ENCODE measurements at places on chromosomes 4 and X. TPM values are rescaled to one million over a fixed set of nuclear protein-coding genes. Genes with fewer than 3 reads are reported as not detected.

OTC gene
- not detected for total RNA-seq

EGFL6 gene
- total RNA-seq, result not detected

RNF212 gene
- 2.4 TPM for total RNA-seq

GRCh38 chr4:3190549-3190948 lies 58.4 kb upstream of the MSANTD1 start:
- no peak overlapping the region for H3K4me3 ChIP-seq
- peaks cover 34% of the 10 kb centered on the region for H3K36me3 ChIP-seq
- no peak overlapping the region for H3K27ac ChIP-seq

GRCh38 chrX:49878128-49878833 lies 1.0 kb upstream of the USP27X start:
- peak overlapping the region; percentile 69 for H3K27ac ChIP-seq
- H3K36me3 ChIP-seq, result no peaks in the 10 kb centered on the region
- DNase-seq, result no peak

DNA sequence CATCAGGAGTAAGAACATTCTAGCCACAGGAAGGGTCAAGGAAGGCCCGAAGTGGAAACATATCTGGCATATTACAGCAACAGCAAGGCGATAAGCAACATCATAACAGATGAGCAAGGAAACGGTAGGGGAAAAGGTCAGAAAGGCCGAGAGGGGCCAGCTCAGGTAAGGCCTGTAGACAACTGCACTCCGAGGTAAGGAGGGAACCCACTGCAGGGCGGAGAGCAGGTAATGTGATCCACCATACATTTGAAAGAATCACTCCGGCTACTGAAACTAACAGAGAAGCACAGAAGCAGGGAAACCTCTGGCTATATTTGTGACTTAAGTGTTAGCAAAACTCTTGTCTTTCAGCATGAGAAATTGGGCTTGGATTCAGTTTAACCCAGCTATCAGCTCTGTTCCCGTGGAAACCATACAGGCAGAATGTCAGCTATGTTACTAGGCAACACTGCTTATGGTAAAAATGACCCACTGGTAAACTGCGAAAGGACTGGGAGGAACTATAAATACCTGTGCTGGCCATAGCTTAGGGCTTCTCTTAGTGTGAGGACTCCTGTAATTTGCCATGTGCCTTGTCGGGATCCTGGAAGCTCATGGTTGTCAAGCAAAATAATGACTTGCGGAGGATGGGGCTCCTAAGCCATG lies 31.0 kb downstream of the FRYL start:
- DNase-seq, result peak; percentile 4
- H3K4me1 ChIP-seq, result peaks cover 20% of the 10 kb centered on the region
- no peaks in the 10 kb centered on the region for H3K27me3 ChIP-seq
- H3K27ac ChIP-seq, result no peak overlapping the region
- no peaks in the 10 kb centered on the region for H3K36me3 ChIP-seq

DNA sequence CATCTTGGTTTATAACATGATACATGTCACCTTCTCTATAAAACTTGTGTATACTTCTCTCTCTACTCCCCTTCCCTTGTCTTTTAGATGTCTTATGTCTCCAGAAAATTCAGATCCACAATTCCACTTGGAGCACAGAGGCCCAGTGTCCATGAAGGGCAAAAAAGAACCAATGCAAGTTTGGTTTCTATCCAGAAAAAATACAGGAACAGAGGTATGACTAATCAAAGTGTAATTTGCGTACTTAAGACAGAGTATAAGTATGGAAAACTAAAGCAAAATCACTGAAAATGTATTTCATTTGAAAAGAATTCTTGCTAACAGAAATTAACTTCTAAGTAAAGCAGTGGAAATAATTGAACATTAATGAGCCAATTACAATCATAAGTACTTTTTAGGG lies 46.2 kb downstream of the GUCY1B1 start:
- no peaks in the 10 kb centered on the region for H3K4me1 ChIP-seq
- DNase-seq, result no peak
- no peaks in the 10 kb centered on the region for H3K36me3 ChIP-seq
- no peak overlapping the region for H3K4me3 ChIP-seq
- no peaks in the 10 kb centered on the region for H3K27me3 ChIP-seq
- no peak overlapping the region for H3K27ac ChIP-seq

DNA sequence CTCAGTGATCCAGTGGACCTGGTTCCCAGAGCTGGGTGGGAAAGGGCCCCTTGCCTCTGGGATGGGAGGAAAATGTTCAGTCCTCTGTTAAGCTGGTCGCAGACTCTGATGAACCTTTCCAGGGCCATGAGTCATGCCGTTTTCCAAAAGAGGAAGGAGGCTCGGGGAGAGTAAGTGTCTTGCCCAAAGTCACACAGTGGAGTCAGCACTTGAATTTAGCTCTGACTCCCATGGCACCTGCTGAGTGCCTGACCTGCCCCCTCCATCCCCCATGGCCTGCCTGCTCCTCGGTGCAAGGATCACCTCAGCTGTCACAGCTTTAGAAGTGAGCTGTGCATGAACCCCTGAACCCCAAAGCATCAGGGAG lies 14.0 kb upstream of the KIAA0232 start:
- no peaks in the 10 kb centered on the region for H3K36me3 ChIP-seq
- H3K4me3 ChIP-seq, result no peak overlapping the region
- H3K27me3 ChIP-seq, result no peaks in the 10 kb centered on the region
- no peak for DNase-seq
- peaks cover 7% of the 10 kb centered on the region for H3K4me1 ChIP-seq

DNA sequence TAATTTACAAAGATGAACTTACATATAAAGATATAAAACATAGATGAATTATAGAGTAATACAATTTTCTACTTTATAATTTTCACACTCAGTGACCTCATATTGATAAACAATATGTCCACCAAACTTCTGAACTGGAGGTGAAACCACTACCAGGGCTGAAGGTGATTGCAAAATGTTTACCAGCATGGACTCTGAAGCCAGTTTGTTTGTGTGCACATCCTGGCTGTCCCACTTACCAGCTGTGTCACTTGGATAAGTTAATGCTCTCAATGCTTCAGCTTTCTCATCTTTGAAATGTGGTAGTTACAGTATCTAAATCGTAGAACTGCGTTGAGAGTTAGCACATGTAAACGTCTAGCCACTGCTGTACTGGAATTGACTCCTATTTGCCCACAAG lies 392.6 kb downstream of the HNRNPD start:
- H3K27ac ChIP-seq, result no peak overlapping the region
- no peaks in the 10 kb centered on the region for H3K36me3 ChIP-seq
- H3K4me1 ChIP-seq, result no peaks in the 10 kb centered on the region
- no peaks in the 10 kb centered on the region for H3K27me3 ChIP-seq
- no peak overlapping the region for H3K4me3 ChIP-seq

GRCh38 chr4:83552083-83552482 lies 16.2 kb downstream of the GPAT3 start:
- no peak overlapping the region for H3K27ac ChIP-seq
- H3K27me3 ChIP-seq, result no peaks in the 10 kb centered on the region
- peak; percentile 14 for DNase-seq
- no peaks in the 10 kb centered on the region for H3K36me3 ChIP-seq

- no peaks in the 10 kb centered on the region for H3K36me3 ChIP-seq
- H3K27me3 ChIP-seq, result no peaks in the 10 kb centered on the region
- DNase-seq, result no peak
Observed at GRCh38 chr4:23041501-23041900, 348.8 kb downstream of the GBA3 start.

DNA sequence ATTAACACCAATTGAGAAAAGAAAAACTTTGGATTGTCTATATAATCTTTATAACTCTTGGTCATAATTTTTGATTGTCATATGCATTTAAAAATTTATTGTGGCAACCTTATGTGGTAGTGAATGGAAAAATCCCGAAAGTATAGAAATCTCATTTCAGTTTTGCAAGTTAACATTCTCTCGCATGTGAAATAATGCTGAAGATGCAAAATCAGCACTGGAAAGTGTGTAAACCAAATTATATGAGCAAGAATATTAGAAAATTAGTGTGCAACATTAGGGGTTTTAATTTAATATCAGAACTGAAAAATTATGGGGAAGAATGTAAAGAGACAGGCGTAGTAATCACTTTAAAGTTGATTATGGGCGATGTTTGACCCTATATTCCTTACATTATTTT lies 1472.8 kb downstream of the PCDH7 start:
- no peaks in the 10 kb centered on the region for H3K27me3 ChIP-seq
- H3K27ac ChIP-seq, result no peak overlapping the region
- no peaks in the 10 kb centered on the region for H3K4me1 ChIP-seq
- no peaks in the 10 kb centered on the region for H3K36me3 ChIP-seq
- H3K4me3 ChIP-seq, result no peak overlapping the region

- no peak overlapping the region for H3K4me3 ChIP-seq
- no peak for DNase-seq
- no peaks in the 10 kb centered on the region for H3K4me1 ChIP-seq
- no peaks in the 10 kb centered on the region for H3K27me3 ChIP-seq
Observed at GRCh38 chr4:173294444-173294843, 39.7 kb downstream of the HMGB2 start.

DNA sequence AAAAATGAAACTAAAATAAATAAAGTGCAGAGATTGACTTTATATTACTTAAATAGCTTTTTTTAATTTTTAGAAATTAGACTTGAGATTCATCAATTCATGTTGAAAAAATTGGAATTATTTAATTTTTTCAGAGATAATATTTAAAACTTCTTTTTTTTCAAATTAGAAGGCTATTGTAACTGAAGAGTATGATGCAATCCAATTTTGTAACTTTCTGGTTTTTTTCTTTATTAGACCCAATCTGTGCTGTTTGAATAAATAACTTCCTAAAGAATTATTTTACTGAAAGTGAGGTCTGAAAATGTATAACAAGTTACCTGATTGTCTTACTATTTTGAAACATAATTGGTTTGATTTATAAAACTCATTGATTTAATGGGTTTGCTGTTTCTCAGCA lies 200.9 kb downstream of the MAD2L1 start:
- no peaks in the 10 kb centered on the region for H3K4me1 ChIP-seq
- no peaks in the 10 kb centered on the region for H3K27me3 ChIP-seq
- no peak for DNase-seq
- H3K27ac ChIP-seq, result no peak overlapping the region
- no peak overlapping the region for H3K4me3 ChIP-seq

- no peaks in the 10 kb centered on the region for H3K36me3 ChIP-seq
- no peaks in the 10 kb centered on the region for H3K4me1 ChIP-seq
- no peak for DNase-seq
- no peaks in the 10 kb centered on the region for H3K27me3 ChIP-seq
- H3K27ac ChIP-seq, result no peak overlapping the region
Observed at GRCh38 chr4:76830612-76830963, 67.4 kb downstream of the SOWAHB start.

- no peaks in the 10 kb centered on the region for H3K4me1 ChIP-seq
- H3K36me3 ChIP-seq, result no peaks in the 10 kb centered on the region
- DNase-seq, result no peak
- H3K4me3 ChIP-seq, result no peak overlapping the region
- no peak overlapping the region for H3K27ac ChIP-seq
Observed at GRCh38 chrX:2242326-2242725, 258.4 kb downstream of the DHRSX start.

DNA sequence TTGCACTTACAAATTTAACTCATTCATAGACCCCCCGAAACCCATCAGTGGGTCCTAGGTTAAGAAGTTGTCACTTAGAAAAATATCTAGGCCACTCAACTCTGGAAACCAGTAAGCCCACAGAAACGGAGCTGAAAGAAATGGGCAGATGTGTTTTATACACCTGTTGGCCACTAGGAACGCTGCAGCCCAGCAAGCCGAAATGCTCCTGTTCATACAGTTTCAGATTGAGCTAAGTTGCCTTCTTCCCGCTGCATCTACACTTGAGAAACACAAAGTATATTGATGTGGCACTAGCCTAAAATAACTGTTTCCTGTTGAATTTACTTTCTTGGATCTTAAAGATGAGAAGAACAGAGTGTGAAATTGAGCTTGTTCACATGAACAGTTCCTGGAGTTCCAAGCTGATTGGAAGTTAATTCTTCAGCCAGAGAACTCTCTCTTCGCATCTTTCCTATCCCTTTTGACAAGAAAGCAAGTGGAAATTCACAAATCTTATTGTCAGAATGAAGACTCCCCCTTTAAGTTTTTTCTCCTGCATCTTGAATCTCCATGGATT lies 174.1 kb downstream of the RBMX2 start:
- H3K36me3 ChIP-seq, result no peaks in the 10 kb centered on the region
- DNase-seq, result peak; percentile 41
- no peaks in the 10 kb centered on the region for H3K4me1 ChIP-seq
